ENCODE measurements at places on chromosomes 5 and 9. TPM values are rescaled to one million over a fixed set of nuclear protein-coding genes. Genes with fewer than 3 reads are reported as not detected.

Gene KCNT1
- 7.5 TPM for total RNA-seq

Gene SYK
- total RNA-seq: 0.53 TPM

Gene OBP2B
- not detected for total RNA-seq

Gene SLC25A51
- total RNA-seq: 23.8 TPM

Gene GRM6
- total RNA-seq: not detected

Gene KCTD16
- not detected for total RNA-seq

Gene PCDHB5
- total RNA-seq: 1.5 TPM

DNA sequence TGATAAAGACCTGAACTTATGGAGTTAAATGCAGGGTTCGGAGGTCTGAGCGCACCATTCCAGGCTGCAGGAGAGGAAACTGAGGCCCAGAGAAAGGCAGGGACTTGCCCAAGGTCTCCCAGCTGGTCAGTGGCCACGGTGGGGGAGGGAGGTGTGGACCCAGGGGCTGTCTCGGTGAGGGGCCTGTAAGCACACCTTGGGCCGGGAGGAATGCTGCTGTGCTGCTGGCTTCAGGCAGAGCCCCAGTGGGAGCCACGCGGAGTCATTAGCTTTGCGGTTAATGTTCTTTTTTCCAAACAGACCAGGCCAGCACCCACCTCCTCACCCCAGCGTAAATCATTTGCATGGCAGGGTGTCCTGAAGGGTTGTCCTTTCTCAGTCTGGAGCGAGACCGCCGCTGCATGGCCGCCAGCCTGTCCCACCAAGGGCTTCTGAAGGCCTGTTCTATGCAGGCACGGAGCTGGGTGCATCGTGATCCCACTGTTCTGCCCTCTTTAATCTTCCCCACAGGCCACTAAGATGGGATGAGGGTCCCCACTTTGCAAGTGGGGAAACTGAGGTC is 35.9 kb downstream of the NEURL1B start:
- no peak for DNase-seq

- DNase-seq: no peak
Observed at GRCh38 chr5:95746722-95747679, 15.9 kb downstream of the RHOBTB3 start.

DNA sequence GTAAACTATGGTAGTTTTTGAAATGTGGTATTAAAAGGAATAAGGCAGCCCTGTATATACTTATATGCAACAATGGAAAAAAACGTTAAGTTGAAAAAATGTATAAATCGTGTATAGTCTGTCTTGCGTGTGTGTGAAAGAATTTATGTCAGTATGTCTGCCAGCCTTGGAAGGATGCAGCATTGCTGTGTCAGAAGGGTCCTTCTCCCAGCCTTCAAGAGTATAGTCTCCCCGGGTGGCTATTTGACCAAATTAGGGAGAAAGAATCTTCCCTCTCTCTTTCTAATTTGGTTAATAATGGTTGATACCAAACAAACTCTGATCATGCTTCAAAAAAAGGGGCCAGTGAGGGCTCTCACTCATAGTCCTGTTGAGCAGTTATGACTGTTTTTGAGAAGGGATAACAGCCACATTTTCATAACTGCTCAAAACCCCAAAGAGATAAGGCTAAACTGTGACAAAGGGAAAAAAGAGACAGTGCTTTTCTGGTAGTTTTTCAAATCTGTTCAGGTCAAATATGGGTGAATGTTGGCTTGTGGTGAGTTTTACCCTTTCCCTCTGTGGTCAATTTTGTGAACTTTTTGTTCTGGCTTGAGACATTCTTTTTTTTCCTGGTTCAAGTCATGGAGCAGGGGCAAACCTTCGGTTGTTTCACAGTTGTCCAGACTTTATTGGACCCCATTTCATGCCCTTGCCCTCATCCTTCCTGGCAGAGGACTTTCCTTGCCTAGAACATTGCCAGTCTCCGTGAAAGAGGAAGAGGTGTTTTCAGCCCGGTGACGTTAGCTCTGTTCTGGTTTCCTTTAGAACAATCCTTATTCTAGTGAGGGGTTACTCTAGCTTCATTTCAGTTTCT is 21.0 kb downstream of the SNX30 start:
- no peak for DNase-seq

DNA sequence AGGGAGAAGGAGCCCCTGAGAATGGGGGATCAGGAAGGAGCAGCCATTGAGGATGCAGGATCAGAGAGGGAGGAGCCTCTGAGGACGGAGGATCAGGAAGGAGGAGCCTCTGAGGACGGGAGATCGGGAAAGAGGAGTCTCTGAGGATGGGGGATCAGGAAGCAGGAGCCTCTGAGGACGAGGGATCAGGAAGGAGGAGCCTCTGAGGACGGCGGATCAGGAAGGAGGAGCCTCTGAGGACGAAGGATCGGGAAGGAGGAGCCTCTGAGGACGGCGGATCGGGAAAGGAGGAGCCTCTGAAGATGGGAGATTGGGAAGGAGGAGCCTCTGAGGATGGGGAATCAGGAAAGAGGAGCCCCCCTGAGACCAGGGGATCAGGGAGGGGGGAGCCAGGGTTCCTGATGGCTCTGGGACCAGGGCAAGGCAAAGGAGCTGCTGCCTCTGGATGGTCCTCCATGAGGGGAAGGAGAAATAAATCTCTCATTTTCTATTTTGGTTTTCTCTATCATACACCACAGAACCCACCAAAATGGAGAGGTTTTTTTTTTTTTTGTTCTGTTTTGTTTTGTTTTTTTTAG is 22.6 kb upstream of the SARDH start:
- no peak for DNase-seq

- DNase-seq: no peak
Observed at GRCh38 chr9:31597977-31598376, 786.5 kb upstream of the ACO1 start.

- peak; percentile 30 for DNase-seq
Observed at GRCh38 chr5:139561655-139562451, 714 bp downstream of the UBE2D2 start.

GRCh38 chr5:58849921-58850667 is 267.2 kb downstream of the RAB3C start:
- DNase-seq: no peak

DNA sequence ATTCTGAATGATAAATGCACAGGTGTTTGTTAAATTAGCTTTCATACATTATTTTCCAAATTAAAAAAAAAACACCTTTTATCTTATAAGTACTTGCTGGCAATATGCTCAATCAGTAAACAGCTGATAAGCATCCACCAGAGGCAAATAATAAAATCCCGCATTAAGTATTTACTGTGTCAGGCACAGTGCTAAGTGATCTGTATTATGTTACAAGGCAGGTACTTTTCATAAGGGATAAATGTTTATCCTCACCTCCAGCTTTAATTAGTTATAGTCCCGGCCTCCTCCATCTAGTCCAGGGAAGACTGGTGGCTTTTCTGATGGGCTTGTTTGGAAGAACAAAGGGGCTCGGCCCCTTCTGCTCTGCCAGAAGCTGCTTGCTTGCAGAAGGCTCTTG is 40.1 kb downstream of the PFDN1 start:
- no peak for DNase-seq

DNA sequence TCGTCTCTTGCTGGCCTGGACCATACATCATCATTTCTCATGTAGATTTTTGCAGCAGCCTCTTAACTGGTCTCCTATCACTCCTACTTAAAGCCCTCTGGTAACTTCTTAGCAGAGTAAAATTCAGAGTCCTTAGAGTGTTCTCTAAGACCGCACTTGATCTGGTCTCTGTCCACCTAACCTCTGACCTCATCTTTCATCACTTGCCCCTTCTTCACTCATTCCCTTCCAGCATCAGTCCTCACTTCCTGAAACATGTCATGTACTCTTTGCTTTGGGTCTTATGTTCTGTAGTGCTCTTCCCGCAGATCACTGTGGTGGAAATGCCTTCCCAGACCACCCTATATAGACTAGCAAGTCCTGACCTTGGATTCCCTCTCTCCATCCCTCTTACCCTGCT is 9.8 kb downstream of the LARP1 start:
- no peak for DNase-seq

- no peak for DNase-seq
Observed at GRCh38 chr5:163569284-163569683, 63.9 kb downstream of the MAT2B start.

DNA sequence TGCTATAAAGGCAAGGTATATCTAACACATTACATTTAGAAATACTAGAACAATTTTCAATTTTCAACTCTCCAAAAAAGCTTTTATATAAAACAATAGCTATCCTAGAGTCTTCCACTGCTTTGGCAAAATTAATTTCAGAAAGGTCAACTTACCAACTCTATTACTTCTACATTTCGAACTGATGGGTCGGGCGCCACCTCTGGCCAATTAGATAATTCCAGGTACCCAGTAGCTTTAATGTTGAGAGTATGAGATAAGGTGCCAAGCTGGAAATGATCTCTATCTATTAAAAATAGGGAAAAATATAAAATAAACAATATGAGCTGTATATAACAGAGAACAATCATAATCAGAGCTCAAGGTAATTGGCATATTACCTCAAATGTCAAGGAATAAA is 166.6 kb downstream of the AP3B1 start:
- no peak for DNase-seq

DNA sequence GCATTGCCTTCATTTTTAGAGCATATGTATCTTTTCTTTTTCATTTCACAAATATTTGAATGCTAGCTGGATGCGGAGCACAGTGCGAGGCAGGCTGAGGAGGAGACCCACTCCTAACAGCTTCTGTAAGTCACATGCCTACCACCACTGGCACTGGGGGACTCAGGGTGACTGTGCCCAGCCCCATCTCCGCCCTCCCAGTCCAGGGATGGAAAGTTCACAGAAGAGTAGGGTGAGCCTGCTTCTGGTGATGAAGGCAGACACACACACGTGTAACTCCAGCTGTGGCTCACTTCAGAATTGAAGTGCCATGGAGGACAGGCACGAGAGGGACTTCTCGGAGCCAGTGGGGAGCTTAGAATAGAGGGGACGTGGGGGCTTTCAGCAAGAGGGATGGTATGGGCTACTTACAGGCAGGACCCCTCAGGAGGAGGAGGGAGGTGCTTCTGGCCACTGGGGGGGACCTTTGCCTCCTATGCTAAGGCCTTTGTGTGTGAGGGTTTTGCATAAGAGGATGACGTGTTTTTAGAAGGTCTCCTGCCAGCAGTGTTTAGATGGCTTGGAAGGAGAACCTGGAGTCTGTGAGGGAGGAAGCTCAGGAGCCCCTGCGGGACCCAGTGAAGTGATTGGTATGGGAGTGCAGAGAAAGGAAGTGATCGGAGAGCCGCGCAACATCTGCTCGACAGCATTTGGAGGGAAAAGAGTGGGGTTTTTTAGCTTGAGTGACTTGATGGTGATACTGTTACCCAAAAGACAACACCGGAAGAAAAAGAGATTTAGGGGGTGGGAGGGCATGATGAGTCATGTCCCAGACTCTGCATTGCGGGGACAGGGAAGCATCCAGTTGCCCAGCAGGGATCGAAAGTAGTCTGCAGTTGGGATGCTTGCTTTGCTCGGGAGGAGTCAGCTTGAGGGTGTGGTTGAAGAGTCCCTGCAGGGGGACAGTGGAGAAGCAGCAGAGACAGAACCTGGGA is 163.5 kb upstream of the OTULINL start:
- DNase-seq: no peak

DNA sequence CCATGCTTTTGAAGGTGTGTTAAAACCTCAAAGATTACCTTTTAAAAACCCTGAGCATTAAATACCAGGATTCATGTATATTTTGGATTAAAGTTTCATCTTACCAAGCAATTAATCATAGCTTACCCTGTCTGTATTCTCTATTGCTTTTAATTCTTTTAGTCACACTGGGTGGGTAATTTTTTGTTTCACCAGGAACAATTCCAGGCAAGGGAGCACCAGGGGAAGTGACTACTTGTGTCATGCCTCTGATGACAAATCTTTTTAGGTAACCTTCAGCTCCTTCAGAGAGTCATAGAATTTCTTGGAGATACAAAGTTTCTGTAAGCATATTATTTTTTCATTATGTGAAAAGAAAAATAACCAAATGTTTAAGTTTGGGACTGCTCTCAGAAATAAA is 33.4 kb upstream of the ANXA1 start:
- no peak for DNase-seq

GRCh38 chr9:86636519-86636918 is 282.3 kb upstream of the TUT7 start:
- no peak for DNase-seq

- no peak for DNase-seq
Observed at GRCh38 chr5:33114361-33114760, 326.4 kb upstream of the TARS1 start.

DNA sequence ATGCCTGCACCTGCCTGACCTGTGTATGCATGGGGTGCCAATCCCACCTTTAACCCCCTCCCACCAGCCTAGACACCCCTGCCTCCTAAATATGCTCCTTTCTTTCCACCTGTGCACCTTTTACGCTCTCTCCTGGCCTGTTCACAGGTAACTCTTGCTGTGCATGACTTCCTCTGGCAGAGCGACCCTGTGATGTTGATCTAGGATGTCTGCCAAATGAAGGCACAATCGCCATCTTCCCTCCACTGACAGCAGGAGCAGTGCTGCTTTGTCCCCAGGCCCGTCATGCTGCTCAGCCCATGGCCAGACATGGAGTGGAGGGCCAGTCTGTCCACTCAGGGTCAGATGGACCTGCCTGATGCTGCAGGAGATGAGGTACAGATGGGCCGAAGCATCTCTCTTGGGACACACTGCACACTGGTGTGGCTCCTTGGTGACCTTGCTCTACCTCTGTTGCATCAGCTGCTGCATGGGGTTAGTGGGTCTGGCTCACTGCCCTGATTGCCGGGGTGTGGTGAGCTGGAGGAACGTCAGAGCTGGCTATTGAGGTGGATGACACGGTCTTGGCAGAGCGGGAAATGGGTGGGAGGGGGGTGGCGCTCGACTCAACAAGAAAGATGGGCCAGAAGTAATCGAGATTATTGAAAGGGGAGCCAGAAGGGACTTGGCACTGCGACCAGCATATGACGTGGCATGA is 101.7 kb upstream of the PITX1 start:
- peak; percentile 32 for DNase-seq

DNA sequence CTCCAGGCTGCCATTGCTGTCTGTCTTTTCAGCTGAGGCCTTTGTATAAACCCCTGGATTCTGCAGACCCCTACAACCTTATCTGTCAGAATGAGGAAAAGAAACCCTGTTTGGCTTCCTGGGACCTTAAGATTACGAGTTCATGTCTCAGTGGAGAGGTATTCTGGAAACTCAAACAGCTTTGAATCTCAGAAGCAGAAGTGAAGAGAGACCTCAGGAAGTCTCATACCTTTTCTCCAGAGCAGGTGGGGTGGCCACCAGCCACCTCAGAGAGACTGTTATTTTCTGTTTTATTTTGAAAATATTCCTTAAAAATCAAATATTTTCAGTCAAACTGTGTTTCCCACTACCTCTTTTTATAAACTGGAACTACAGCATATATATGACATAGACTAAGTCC is 457.5 kb downstream of the TMEM232 start:
- DNase-seq: no peak

- DNase-seq: no peak
Observed at GRCh38 chr9:31983895-31984294, 400.5 kb upstream of the ACO1 start.

- no peak for DNase-seq
Observed at GRCh38 chr5:166349046-166349445, 1942.4 kb upstream of the WWC1 start.

Measured in gastrocnemius medialis (tissue), 4 donors.